ENCODE measurements at places on chromosomes 7 and 10.

DNA sequence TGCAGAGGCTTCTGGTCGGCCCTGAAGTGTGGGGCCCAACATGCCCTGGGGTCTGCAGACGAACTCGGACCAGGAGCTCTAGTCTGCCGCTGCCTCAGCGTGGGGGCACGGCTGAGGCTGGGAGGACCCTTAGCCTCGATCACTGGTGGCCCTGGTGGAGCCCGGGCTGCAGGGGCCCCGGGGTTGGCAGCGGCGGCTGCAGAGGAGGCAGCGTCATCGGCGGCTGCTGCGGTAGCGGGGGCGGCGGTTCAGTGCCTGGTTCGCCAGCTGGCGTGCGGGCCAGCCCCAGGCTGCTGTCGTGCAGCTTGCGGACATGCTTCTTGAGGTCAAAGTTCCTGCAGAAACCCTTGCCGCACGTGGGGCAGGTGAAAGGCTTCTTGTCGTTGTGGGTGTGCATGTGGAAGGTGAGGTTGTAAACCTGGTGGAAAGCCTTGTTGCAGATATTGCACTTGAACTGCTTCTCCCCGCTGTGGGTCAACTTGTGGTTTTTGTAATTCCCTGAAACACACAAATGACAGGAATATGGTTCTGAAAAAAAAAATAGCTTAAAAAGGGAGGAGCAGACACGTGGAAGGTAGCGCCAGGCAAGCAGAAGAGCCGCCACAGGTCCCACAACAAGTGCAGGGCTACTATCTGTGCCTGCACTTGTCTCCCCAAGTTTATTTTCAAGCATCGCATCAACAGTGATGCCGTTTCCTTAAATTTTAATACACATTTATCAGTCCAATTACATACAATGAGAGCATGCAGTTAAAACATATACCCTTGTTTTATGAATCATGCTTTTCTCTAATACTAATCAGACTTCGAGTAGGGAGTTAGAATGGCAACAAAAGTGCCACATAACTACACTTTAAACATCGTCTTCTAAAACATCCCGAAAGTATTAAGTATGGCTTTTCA is 2.4 kb downstream of the FEZF1 start:
- no peak for DNase-seq

- no peak for DNase-seq
Observed at GRCh38 chr7:13447637-13448036, 541.8 kb downstream of the ETV1 start.

DNA sequence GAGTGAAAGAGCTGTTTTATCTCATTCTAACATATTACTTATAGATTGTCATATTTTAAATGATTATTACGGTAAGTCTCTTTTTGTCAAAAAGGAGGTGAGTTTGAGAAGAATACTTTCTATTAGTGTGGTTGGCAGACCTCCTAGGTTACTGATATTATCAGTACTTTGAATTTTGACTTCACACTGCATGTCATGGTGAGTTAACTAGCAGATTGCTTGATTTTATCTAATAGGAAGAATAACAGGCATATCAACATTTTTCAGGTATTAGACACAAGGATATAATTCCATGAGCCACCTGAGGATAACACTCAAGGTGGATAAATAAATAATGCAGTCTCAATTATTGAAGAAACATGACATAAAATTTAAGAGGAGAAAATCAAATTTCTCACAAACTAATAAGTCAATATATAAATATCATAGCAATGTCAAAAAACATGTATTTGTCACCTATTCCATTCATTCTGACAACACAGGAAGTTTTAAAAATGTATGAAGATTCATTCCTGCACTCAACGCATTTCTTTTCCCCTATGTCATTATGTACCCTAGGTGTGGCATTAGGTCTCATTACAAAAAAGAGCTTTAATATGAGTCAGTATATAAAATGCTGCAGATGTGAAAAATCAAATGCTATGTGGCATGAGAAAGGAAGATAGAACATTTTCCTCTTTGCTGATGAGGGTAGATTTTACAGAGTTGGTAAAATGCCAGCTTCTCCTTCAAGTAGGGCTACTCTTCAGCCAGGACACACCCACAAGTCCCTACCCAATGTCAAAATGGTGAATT is 1621.6 kb downstream of the REEP3 start:
- DNase-seq: no peak

GRCh38 chr10:109149666-109150350 is 773.5 kb downstream of the XPNPEP1 start:
- no peak for DNase-seq

- DNase-seq: no peak
Observed at GRCh38 chr7:2516194-2516555, 3.4 kb upstream of the LFNG start.

DNA sequence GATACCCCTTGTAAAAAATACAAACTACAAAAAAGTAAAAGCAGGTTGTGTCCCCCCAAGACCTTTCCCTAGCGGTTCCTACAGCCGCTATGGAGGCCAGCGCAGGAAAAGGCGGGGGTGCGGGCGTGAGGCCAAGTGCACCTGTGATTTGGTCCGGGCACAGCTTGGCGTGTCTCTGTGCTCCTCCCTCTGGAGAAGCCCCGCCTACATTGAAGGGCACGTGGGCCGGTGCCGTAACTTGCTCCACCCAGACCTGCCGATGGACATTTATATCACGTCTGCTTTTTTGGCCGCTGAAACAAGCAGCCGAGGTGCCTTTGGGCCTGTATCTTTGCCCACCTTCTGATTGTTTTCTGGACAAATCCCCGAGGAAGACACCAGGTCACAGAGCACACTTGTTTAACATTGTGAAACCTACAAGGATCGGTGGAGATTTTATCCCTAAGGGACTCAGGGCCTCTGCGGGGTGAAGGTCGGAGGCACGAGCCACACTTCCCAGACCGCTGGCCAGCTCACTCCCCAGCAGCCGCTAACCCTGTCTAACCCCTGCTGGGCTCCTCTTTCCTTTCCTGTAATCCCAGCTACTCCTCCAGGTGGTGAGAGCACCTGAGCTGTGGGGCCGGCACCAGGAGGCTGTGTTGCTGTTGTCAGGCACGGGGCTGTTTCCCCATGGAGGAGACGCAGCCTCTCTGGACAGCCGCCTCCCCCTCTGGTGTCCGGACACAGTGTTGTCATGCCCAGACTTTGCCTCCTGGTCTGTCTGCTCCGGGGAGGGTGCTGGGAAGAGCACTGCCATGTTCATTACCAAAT is 18.8 kb upstream of the INPP5A start:
- DNase-seq: no peak

GRCh38 chr7:117250801-117251200 is 72.1 kb downstream of the WNT2 start:
- no peak for DNase-seq

DNA sequence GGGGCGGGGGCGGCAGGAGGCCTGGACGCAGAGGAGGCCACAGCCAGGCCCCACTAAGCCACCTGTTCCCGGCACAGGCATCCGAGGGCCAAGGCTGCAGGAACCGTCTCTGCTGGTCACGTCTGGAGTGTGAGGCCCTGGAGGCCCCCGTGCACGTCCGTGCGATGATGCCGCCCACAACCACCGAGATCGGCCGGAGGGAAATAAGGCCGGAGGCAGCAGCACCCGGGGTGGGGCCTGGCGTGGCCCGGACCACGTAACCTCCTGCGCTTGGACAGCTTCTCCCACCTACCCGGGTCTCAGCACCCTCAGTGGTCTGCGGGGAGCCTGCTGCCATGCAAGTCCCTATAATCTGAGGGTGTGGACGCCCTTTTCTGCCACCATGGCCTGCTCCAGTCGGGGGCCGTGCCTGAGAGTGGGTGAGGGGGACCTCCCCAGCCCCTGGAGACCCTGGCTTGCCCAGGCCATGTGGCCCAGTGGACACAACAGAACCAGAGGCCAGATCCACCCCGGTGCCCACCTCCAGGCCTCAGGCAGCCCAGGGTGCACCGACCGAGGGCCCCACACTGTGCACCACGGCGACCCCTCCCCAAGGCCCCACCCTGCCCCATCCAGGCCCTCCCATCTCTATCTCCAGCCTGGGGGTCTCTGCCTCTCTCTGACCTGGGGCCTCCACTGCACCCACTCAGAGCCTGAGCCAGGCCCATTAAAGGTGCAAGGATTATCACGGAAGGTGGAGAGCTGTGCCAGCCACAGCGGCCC is 83.1 kb downstream of the PDGFA start:
- DNase-seq: no peak

DNA sequence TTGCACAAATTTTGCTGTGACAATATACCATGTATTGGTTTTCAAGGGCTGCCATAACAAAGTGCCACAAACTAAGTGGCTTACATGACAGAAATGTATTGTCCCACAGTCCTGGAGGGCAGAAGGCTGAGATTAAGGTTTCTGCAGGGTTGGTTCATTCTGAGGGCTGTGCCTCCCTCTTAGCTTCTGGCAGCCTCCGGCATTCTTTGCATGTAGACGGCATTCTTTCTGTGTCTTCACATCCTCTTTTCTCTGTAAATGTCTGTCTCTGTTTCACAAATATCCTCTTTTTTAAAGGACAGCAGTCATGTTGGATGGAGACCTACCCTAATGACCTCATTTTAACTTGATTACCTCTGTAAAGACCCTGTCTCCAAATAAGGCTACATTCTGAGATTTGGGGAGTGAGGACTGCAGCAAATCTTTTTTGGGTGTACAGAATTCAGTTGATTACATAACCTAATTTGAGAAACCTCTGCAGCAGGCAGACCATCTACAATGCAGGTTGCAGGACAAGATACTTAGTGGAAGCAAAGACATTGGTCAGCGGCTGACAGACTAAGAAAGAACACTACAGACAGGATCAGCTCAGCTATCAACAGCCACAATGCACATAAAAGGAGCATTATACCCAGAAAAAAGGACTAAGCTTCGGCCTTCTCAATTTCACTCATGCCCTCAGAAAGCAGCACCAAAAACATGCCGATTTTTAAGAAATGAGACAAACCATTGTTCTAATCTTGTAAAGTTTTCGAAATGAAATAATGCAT is 84.6 kb upstream of the FAM3C start:
- no peak for DNase-seq

All from iPS DF 6.9 (cell line).